ENCODE measurements at places on chromosomes 2 and 18. TPM values are rescaled to one million over a fixed set of nuclear protein-coding genes. Genes with fewer than 3 reads are reported as not detected.

Gene SLC19A3
- total RNA-seq = 63.8 TPM

DNA sequence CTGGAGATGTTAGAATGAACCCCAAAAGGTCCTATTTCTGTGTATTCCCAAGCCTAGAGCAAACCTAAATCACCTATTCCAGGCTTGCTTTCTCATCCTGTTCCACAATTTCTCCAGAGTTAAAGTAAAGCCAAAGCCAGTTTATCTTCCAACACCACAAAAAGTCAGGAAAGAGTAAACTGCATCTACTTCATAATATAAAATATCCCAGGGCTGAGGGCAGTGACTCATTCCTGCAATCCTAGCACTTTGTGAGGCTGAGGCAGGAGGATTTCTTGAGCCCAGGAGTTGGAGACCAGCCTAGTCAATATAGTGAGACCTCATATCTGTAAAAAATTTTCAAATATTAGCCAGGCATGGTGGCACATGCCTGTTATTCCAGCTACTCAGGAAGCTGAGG lies 241.4 kb downstream of the CDH20 start:
- H3K27me3 ChIP-seq = peaks cover 41% of the 10 kb centered on the region
- no peaks in the 10 kb centered on the region for H3K36me3 ChIP-seq
- no peak overlapping the region for H3K27ac ChIP-seq
- no peaks in the 10 kb centered on the region for H3K4me1 ChIP-seq

DNA sequence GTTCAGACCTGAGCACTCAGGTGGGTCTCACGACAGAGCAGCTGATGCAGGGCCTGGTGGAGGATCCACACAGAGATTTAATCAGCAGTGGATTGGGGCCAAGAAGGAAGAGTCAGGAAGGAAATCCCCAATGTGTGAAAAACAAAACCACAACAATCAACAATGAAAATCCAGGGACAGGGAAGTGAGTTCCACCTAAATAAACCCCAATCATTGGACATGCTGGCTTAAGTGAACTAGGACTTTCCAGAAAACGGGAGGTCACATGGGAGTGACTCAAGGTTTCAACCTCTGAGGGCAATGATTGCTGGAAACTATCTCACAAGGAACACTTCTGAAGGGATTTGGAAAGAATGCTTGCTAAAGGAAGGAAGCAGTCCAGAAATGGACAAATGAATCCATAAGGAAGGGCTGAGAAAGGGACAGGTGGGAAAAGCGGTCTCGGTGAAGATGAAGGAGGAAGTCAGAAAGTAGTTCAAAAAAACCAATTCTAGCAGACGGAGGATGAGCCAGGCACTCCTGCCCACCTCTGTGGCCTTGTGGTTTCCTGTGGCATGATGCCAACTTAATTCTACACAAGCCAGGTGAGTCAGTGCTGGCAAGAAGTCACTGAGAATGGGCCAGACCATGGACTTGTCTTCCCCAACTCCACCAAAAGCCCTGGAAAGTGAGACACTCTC lies 15.4 kb upstream of the XDH start:
- H3K4me3 ChIP-seq = peak overlapping the region; percentile 1
- H3K27ac ChIP-seq = peak overlapping the region; percentile 71
- peak; percentile 80 for DNase-seq
- peaks cover 4% of the 10 kb centered on the region for H3K36me3 ChIP-seq
- peaks cover 47% of the 10 kb centered on the region for H3K4me1 ChIP-seq
- no peaks in the 10 kb centered on the region for H3K27me3 ChIP-seq

Gene PLEK
- total RNA-seq = not detected

- H3K4me3 ChIP-seq = no peak overlapping the region
- H3K36me3 ChIP-seq = no peaks in the 10 kb centered on the region
- peaks cover 10% of the 10 kb centered on the region for H3K27me3 ChIP-seq
- H3K4me1 ChIP-seq = no peaks in the 10 kb centered on the region
Observed at GRCh38 chr18:61549416-61549815, 216.2 kb downstream of the CDH20 start.

- peaks cover 65% of the 10 kb centered on the region for H3K36me3 ChIP-seq
- H3K27me3 ChIP-seq = no peaks in the 10 kb centered on the region
- H3K4me3 ChIP-seq = no peak overlapping the region
- DNase-seq = no peak
- peaks cover 73% of the 10 kb centered on the region for H3K4me1 ChIP-seq
Observed at GRCh38 chr2:47072728-47073191, 82.3 kb downstream of the STPG4 start.

All from Calu3 (cell line).